ENCODE measurements at places on chromosomes 2 and 18. TPM values are rescaled to one million over a fixed set of nuclear protein-coding genes. Genes with fewer than 3 reads are reported as not detected.

- DNase-seq = no peak
Measured at GRCh38 chr18:853471-853870, 41.4 kb upstream of the YES1 start.

GRCh38 chr2:240722796-240723735 is 31.4 kb downstream of the AQP12A start:
- DNase-seq = no peak

DNA sequence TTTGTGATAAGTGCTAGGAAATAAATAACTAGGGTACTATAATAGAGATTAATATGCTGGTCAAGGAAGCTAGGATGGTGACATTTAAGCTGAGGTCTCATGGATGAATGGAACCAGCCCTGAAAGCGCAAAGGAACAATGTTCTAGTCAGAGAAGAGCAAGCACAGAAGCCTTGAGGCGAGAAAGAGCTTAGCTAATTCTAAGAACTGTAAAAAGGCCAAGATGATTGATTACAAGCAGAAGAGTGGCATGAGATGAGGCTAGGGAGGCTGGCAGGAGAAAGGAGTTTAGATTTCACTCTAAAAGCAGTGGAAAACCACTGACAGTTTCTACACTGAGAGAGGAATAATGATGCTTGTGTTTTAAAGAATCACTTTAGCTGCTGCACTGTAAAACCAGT is 3.4 kb upstream of the YIPF4 start:
- DNase-seq = no peak

DNA sequence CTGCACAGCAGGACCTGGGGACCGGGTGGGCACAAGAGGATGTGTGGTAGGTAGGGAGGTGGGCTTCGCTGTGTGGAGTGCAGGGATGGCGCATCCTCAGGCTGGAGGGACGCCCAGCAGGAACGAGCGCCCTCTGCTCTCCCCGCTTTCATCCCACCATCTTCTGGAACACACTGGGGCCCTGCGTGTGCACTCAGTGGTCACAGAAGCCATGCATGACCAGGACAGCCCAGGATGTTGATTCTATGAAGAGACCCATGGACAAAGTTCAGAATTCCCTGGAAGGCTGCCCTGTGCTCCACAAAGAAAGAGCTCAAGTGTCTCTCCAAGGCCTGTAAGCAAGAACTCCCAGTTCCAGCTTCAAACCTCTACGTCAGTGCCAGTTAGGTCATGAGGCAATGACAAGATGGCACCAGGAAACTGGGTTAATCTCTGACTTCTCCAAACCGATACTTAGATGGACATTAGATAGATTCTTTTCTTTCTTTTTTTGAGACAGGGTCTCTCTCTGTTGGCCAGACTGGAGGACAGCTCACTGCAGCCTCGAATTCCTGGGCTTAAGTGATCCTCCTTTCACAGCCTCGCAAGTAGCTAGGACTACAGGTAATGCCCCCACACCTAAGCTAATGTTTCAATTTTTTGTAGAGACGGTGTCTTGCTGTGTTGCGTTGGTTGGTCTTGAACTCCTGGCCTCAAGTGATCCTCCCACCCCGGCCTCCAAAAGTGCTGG is 3.4 kb downstream of the SLC66A2 start:
- DNase-seq = peak; percentile 2

GRCh38 chr2:47254464-47254863 is 99.4 kb upstream of the STPG4 start:
- no peak for DNase-seq

- no peak for DNase-seq
Measured at GRCh38 chr18:79784965-79785770, 12.6 kb upstream of the KCNG2 start.

GRCh38 chr2:37149626-37150322 is 7.0 kb downstream of the EIF2AK2 start:
- no peak for DNase-seq

STK17B gene
- total RNA-seq = 3.3 TPM
